ENCODE measurements at places on chromosomes 2 and 18.
A peak's percentile ranks its signal among the peaks of the same experiment; 100 is the strongest.

- DNase-seq: no peak
These were observed 404.3 kb downstream of the ZNF521 start for GRCh38 chr18:24947521-24948305.

- DNase-seq: no peak
These were observed 182.3 kb downstream of the LOXHD1 start for GRCh38 chr18:46474487-46475389.

- no peak for DNase-seq
These were observed 447.7 kb upstream of the GYPC start for GRCh38 chr2:126208266-126208665.

DNA sequence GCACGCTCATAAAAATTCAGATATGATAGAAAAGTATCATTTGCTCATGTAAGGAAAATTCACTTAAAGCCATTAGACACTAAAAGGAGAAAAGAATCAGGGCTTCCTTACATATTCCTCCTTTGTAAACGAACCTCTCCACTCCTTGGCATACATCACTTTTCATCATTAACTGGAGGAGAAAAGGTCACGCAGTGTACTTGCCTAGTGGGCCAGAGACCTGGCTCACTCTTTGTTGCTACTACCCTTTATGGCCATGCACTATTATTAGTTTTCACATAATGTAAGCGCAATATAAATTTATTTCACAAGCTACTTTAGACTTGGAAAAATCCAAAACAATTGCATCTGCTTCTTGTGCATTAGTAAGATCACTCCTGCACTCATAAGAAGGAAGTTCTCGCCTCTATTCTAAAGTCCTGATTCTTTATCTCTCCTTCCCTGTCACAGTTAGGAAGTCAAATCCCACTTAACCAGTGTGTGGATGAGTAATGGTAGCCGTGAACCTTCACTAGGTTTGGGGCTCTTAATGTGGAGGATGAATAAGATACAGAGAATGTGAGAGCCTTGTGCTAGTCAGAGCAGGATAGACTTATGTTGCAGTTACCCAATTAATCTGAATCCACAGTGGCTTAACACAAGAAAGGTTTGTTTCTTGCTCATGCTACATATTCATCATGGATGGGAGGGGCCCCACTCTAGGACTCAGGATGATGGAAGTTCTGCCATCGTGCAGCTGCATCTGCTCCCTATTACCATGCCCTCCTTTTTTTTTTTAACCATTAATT is 115.0 kb upstream of the GLS start:
- DNase-seq: no peak

DNA sequence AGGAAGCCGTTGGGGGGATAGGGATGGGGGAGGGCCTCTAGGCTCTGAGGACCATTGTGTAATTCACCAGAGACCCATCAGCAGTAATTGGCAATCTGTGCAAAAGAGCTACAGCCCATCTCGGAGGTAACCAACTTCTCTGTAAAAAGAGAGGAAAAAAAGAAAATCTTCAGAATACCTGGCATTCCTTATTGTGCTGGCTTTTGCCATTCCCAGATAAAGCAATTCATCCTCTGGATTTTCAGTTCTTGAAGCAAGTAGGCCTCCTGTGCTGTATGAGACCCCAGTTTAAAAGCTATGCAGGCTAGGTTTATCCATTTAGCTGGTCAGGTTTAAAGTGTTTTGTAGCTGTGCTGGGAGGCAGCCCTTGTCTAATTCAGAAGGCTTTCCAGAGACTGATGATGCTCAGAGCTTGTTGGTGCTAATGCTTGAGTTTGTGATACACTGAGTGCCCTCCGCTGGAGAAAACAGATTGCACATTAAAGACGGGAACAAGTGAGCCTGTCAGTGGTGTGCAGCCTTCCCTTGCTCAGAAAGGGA is at the start of gene LRRTM4:
Gene LRRTM4 (minus strand): TSS at position 446 of the 540 bp plus-strand sequence.
- peak; percentile 4 for DNase-seq

GRCh38 chr18:5627776-5628511 is 84.1 kb upstream of the EPB41L3 start:
- peak; percentile 15 for DNase-seq

DNA sequence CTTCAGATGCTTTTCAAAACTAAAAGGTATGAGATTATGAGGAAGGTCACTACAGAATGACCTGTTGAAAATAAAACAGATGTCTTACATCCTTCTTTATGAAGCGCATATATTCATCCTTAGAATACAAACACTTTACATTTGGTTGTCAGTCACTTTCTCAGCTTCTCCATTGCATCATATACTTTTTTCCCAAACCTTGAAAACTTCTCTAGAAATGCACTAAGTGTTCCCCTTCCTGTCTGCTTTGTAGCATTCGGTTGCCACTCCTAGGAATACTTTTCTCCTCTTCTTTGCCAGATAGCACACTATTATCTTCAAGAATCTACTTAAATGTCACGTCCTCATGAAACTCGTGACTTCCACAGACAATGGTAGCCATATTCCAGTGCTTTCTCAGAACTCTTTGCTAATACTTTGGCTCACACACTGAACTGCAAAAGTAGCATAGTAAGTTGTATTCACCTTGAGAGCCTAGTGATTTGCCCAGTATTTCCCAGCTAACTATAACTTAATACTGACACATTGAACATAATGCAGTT is 27.6 kb downstream of the DSC1 start:
- no peak for DNase-seq

DNA sequence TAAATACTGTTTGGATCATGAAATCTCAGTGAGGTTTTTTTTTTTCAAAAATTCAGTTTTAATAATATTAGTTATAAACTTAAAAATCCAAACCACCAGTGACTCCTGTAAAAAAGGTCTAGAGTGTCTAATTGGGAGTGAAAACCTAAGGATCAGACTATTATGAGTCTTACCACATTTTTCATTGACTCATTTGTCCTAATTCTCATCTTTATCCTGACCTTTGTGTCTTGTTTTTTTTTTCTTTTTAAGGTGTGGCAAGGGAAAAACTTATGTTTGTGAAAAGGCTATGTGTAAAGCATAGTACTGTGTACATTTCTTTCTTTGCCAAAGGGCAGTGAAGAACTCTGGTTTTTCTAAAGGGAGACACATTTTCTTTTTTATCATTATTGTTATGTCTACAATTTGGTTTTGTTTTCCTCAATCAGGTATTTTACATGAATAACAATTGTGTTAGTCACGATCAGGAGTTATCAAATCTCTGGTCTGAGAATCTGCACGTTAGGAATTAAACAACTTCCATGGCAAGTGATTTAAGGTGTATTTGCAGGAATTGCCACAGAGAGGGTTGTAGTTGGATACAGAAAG is 52.6 kb downstream of the RHBDD1 start:
- DNase-seq: no peak

DNA sequence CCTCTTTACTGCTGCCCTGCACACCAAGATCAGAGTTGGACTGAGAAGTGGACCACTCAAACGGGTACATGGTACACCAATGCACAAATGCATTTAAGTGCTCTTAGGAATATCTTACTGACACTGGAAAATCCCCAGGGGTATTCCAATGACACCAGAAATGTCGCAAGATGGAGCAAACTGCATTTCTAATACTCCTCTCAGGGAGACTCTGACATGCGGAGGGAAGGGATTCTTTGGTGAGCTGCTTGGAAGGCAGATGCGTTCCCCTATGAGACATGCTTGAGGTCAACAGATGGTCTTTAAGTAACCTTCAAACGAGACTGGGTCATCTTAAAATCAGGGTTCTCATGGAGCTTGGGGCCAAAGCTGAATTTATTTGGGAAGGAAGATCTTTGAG is 521.8 kb upstream of the TCF4 start:
- DNase-seq: no peak

GRCh38 chr2:68193144-68193543 is 35.5 kb downstream of the PNO1 start:
- no peak for DNase-seq

GRCh38 chr2:116645155-116645554 is 1169.3 kb upstream of the DDX18 start:
- no peak for DNase-seq

DNA sequence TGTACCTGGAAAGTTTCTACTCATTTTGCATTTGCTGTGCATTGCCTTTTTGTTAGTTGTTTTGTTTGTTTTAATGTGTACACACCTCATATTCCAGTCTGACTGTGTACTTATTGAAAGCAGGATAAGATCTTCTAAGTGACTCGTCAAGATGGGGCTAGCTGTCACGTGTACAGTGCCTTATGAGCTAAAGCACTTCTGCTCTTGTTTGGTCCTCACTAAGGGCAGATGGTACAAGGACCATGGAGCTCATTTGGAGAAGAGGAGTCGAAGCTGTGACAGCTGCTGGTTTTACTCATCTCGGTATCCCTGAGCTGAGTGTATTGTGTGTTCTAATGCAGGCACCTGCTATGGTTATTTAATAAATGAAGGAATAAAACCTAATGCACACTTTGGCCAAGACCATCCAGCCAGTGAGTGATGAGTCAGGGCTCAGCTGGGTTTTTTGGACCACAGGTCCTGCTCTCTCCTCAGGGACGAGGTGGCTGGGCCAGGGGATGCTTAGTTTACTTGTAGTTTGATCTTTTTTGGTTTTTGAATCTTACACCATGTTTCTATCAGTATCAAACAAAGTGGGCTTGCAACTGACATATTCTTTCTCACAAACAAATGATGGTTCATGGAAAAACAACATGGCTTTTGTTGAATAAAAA is 152.5 kb upstream of the APCDD1 start:
- DNase-seq: no peak

DNA sequence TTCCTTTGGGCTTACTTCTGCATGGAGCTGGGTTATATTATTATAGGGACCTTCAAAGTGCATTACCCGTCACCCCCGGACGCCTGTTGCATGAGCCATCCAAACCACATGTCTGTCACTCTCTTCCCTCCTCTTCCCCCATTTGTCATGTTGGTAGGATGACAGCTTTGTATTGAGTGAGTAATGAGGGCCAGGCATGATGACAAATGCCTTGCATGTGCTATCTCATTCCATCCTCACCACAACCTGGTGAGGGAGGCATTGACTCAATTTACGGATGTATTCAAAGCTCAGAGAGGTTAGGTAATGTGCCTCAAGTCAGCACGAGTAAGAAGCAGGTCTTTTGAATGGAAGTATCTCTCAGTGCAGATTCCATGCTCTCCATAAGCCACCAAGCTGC is 510.5 kb upstream of the TNP1 start:
- DNase-seq: no peak

- no peak for DNase-seq
These were observed 564.6 kb upstream of the PKDCC start for GRCh38 chr2:41483226-41483625.

DNA sequence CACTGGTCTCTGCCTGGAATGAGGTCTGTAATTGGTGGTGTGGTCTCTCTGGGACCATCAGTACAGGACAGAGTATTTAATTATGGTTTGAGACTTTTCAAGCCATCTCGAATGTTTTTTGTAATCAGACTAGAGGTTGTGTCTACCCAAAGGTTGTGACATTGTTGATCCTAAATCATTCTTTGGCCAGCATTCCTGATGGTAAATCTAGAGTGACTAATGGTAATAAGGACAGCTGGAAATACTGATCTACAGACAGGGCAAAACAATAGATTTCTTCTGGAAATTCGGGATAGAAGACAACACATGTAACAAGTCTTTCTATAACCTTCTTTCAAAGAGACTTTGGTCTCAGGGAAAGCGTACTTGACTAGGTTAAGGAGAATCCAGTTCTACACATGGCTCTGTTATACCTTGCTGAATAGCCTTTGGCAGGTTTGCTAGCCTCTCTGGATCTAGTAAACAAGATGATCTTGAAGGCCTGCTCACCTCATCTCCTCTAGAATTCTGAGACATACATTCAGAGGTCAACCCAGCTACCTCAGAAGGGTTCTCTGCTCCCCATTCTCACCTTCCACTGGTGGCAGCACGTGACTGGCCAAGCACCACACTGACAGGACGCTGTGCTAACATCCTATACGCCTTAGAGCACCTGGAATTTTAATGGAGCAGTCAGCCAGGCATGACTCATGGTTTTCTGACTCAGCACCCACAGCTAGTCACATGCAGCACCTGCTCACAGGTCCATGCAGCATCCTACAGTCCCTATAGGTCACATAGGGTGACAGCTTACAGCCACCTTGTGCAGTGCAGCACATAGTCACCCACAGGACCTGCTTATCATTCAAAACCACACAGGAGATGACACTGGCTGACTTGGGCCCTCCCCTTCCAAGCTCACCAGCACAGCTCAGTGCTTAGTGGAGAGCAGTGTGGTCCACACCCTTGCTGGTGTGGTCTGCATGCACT is 12.2 kb downstream of the PLB1 start:
- no peak for DNase-seq

GRCh38 chr2:58571181-58571852 is 330.2 kb upstream of the FANCL start:
- peak; percentile 45 for DNase-seq

DNA sequence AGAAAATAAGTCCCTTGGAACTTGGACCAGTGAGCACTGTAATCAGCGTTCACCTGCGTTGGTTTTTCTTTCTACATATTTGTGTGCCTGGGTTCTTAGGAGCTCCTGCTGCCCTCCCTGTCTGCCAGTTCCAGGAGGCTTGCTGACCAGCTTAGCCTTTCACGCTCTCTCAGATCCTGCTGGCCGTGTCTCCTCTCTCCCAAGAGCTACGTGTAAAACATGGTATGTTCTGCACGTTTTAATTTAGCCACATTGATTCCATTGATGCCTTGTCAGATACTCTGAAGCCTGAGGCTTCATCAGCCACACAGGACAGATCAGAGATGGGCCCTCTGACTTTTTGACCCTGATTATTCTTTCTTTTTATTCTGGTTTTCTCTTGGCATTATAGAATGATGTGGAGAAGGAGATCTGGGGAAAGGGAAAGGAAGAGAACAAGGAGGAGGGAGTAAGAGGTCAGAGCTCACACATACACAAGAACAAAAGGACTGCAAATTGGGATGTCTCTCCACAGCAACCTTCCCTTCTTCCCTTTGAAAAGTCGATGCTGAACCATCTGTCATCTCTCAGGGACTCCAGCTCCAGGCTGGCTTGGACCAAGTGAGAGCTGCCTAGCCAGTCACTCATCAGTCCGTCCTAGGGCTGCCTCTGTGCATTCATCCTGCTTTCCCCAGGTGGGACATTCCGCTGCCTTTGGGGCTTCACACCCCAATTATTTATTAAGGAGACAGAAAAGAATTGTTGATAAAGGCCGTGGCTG is 152.8 kb downstream of the PIK3C3 start:
- no peak for DNase-seq

GRCh38 chr2:240435948-240436682 is 652 bp downstream of the GPC1 start:
- no peak for DNase-seq

- DNase-seq: no peak
These were observed 13.4 kb upstream of the PDIA6 start for GRCh38 chr2:10826026-10826425.

- no peak for DNase-seq
These were observed 16.1 kb upstream of the ANKRD53 start for GRCh38 chr2:70962211-70962884.

- DNase-seq: no peak
These were observed 193.2 kb upstream of the MEX3C start for GRCh38 chr18:51390702-51391101.

- no peak for DNase-seq
These were observed 133.9 kb downstream of the TNS1 start for GRCh38 chr2:217868911-217869334.
